CD4-positive, alpha-beta T cell (primary cell): ENCODE measurements at places on chromosomes 11 and 22. TPM values are rescaled to one million over a fixed set of nuclear protein-coding genes. Genes with fewer than 3 reads are reported as not detected.
A peak's percentile ranks its signal among the peaks of the same experiment; 100 is the strongest.

Gene PKDREJ
- not detected for total RNA-seq

Gene OR11H1
- total RNA-seq, result not detected

Gene RIC3
- total RNA-seq, result 55.3 TPM

Gene SYT8
- not detected for total RNA-seq

DNA sequence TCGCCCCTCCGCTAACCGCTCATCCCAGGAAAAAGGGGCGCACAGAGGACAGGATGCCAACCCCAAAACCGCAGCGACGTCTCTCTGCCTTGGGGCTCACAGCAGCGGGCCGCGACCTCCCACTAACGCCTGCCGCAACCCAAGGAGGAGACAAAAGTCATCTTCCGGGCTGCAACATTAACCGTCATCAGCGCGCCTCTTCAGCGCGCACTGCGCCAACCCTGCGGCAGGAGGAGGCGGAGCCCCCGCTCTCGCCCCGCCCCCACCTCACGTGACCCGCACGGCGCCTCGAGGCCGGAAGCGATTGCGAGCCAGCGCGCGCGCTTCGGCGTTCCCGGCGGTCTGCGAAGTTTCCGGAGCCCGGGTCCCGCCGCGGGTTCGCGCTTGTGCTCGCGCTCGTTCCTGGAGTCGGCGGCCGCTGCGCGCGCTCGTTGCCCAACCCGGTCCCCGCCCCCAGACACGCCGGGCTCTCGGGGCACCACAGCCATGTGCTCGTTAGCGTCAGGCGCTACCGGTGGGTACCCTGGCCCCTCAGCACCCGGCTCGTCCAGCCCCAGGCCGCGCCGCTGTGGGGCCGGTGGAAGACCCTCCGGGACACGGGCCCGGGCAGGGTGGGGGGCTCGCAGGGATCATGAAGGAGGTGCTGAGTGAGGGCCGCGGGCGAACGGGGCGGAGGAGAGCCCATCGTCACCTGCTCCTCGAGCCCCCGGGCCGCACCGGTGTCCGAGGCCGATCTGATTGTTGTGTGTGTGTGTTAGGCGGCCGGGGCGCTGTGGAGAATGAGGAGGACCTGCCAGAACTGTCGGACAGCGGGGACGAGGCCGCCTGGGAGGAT lies at the start of gene PRMT3:
Gene PRMT3 (plus strand): TSS at position 456 of the 835 bp plus-strand sequence. CDS start 31 bp downstream, at position 487.
- peaks cover 11% of the 10 kb centered on the region for H3K36me3 ChIP-seq
- H3K4me3 ChIP-seq, result peak within 1 kb of the TSS; percentile 96
- peak within 1 kb of the TSS; percentile 87 for H3K27ac ChIP-seq
- DNase-seq, result peak; percentile 97
- H3K27me3 ChIP-seq, result no peaks in the 10 kb centered on the region

DNA sequence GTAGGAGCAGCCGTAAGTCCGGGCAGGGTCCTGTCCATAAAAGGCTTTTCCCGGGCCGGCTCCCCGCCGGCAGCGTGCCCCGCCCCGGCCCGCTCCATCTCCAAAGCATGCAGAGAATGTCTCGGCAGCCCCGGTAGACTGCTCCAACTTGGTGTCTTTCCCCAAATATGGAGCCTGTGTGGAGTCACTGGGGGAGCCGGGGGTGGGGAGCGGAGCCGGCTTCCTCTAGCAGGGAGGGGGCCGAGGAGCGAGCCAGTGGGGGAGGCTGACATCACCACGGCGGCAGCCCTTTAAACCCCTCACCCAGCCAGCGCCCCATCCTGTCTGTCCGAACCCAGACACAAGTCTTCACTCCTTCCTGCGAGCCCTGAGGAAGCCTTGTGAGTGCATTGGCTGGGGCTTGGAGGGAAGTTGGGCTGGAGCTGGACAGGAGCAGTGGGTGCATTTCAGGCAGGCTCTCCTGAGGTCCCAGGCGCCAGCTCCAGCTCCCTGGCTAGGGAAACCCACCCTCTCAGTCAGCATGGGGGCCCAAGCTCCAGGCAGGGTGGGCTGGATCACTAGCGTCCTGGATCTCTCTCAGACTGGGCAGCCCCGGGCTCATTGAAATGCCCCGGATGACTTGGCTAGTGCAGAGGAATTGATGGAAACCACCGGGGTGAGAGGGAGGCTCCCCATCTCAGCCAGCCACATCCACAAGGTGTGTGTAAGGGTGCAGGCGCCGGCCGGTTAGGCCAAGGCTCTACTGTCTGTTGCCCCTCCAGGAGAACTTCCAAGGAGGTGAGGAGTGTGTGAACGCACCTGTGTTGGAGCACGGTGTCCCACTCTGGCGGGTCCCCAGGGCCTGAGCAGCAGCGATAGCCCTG lies at the start of gene TAGLN:
Gene TAGLN (plus strand): TSS at position 318 of the 863 bp plus-strand sequence. CDS start 3,644 bp downstream, outside the sequence.
- no peak within 1 kb of the TSS for H3K27ac ChIP-seq
- no peaks in the 10 kb centered on the region for H3K27me3 ChIP-seq
- no peak within 1 kb of the TSS for H3K4me3 ChIP-seq
- H3K4me1 ChIP-seq, result no peaks in the 10 kb centered on the region
- H3K36me3 ChIP-seq, result peaks cover 21% of the 10 kb centered on the region

- H3K36me3 ChIP-seq, result no peaks in the 10 kb centered on the region
- peaks cover 6% of the 10 kb centered on the region for H3K27me3 ChIP-seq
- H3K4me1 ChIP-seq, result no peaks in the 10 kb centered on the region
Observed at GRCh38 chr11:74473382-74474173, 6.2 kb upstream of the KCNE3 start.

DNA sequence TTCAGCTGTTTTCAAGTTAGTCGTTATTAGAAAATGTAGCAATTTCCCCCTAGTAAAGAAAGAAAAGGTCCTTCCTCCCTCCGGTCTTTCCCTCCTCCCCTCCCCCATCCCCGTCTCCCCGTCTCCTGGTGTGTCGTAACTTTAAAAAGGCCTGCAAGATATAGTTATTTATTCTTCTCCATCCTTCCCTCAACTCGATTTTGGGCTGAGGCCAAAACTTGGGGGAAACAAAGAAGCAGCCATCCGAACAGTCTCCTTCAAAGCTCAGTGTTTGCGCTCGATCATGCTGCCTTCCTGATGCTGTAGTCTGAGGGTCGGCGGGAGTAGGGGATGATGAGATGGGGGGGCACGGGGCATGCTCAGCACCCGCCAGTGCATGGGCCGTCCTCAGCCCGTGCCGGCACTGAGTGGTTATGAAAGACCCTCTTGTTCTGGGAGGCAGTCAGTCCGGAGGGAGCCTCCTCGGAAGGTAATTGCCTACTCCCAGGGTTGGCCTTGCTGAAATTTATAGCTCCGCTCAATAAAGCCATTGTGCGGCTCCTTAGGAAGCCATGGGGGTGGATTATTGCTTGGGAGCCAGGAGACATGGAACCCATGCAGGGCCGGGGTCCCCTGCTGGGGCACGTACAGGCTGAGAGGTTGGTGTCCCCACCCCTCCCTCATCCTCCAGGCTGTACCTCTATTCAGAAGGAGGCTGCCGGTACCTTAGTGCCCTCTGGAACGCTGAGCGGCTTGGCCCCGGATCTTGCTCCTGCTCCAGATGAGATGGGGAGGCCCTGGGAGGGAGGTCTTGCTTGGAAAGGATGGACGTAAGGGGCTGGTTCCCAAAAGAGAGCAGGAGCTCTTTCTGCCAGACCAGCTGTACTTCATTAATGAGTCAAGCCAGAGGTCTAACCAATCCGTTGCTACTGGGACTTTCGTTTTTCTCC lies 212.7 kb upstream of the CADM1 start:
- H3K4me1 ChIP-seq, result no peaks in the 10 kb centered on the region
- no peak overlapping the region for H3K4me3 ChIP-seq
- DNase-seq, result no peak
- no peaks in the 10 kb centered on the region for H3K36me3 ChIP-seq
